Heart left ventricle (tissue), 16 donors: ENCODE measurements at places on chromosomes 16 and 17. TPM values are rescaled to one million over a fixed set of nuclear protein-coding genes. Genes with fewer than 3 reads are reported as not detected.

DNA sequence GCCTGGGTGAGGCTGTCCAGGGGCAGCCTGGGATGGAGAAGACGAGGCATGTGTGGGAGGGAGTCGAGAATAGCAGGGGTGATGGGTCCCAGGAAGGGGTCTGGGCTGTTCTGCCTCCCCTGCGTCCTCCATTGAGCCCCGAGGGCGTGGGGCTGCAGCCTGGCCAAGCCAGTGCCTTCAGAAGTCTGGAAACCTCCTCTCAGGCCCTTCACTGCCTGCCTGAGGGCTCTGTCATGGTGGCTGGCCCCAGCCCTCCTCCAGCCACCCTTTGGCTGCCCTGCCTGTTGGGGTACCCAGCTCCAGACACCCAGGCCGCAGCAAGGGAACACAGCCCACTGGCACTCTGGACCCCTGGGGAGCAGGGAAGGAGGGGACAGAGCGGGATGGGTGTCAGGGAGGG, 27.6 kb downstream of the ENGASE start:
- DNase-seq: no peak

DNA sequence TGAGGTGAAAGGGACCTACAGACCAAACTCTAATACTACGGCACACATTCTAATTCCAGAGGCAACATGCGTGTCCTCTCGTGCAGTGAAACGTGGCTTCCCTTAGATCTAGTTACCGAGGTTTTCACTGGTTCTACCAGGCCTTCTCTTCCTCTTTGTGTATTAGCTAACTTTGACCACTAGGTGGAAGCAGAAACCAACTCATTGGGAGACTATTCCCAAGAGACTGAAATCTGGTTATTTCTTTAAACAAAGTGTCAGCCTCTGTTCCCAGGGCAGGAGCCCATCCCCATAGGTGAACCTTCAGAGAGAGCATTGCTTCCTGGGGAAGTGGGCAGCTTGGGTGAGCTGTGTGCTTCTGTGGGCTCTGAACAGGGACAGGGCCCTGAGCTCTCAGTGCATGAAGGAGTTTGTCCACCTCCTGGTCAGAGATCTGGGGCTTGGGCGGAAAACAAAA, 19.7 kb upstream of the RCVRN start:
- no peak for DNase-seq

Gene LAT
- polyA plus RNA-seq: 2.9 TPM

DNA sequence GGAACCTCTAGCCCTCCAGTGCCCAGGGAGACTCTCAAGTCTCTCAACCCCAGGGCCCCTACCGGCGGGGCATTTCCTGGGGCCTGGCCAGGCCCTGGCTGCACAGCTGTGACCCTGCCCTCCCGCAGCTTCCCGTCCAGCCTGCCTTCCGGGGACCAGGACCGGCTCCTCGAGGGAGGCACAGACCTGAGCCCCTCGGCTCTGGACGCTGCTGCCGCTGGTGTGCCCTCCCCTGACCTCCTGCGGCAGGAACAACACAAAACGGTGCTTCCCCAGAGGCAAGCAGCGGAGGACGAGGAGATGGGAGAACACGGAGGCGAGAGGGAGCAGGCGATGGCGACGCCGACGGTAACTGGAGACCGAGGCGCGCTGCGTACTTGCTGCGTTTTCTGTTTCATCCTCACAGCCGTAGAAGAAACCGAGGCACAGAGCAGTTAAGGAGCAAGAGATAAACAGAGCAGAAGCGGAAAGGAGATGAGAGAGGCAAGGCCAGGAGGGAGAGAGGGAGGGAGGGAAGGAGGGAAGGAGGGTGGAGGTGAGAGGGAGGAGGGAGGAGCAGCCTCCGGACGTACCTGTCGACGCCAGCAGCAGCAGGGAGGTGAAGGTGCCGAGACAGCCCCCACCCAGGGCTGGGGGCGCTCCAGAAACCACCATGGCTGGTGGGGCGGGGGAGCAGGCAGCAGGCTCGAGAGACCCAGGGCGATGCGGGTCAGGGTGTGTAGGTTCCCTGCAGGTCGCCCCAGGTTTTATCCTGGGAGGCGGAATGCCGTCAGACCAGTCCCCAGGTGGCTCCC, at the start of gene PRSS22:
PRSS22 (minus strand) TSS at position 720 of the 794 bp plus-strand sequence; CDS start at position 654, 66 bp downstream.
- no peak for DNase-seq

DNA sequence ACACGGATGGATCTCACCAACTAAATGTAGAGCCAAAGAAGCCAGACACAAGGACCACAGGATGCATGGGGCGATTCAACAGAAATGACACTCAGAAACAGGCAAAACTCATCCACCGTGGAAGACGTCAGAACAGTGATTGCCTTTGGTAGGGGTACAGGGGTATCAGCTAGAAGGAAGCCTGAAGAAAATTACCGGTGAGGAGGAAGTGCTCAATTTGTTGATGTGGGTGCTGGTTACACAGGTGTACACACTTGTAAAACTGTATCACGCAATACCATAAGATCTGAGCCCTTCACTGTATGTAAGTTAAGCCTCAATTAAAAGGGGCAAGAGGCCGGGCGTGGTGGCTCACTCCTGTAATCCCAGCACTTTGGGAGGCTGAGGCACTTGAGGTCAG, 226.1 kb downstream of the C16orf78 start:
- DNase-seq: no peak

- DNase-seq: no peak
Measured at GRCh38 chr17:39139161-39139511, 12.3 kb downstream of the PLXDC1 start.

DNA sequence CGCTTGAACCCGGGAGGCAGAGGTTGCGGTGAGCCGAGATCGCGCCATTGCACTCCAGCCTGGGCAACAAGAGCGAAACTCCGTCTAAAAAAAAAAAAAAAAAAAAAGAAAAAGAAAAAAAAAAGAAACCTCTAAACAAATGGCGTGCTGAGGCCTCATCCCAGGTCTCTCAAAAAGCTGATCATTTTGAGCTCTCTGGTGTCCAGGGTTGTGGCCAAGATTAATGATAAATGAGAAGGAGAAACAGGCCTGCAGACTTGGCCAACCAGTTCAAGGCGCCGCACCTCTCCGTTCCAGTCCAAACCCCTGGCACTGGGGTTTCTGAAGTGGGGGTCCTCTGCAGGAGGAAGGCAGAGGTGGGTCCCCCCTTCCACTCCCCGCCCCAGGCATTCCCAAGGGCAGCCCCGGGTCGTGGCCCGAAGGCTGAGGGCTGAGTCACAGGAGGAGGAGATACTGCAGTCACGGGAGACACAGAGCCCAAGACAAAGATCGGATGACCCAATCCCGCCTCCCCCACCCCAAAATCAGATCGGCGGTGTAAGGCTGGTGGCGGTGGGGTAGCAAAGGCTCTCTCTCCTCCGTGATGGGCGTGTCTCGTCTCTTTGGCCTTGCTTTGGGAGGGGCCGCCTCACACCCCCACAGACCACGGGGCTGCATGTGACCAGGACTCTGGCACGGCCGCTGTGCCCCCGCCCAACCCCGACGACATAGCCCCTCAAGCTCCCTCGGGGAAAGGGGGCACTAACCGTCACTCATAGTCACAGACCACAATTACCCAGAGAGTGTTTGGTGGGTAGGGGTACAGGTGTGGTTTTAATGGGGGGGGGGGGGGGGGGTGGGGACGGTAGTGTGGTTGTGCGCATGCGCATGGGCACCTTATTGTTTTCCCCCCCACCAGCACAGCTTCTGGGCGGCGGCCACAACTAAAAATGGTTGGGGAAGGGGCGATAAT, 1.1 kb downstream of the VAT1 start:
- peak; percentile 74 for DNase-seq

DNA sequence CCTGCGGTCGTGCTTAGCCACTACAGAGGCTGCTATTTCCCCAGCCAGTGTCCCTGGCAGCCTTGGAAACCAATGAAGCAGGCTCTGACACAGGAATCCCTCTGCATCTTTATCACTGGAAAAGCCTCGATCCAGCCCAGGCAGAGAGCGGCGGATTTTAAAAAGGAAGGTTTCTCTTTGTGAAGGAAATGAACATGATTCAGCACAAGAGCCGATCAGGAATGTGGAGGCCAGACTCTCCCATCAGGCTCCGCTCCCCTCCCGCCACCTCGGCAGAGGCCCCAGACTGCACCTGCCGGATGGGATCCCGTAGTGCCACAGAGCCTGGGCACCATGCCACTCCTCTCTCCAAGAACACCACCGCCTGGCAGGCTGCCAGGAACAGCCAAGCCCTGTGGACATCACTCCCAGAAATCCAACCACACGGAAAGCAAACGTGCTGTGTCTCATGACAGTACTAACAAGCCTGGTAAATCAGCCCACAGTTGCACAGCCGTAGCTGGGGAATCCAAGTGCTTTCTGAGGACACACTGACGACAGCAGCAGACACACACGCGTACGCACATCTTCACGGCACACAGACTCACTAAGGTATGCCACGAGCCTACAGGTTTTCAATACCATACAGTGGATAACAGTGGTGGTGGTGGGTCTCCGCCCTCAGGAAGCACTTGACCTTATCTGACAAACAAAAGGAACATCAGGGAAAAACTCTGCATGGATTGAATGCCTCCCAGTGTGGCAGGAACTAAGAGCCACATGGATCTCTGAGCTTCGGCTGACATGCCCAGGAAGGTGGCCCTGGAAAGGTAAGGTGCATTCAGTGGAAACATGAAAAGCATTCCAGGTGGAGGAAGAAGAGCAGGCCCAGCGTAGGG, 5.4 kb downstream of the LRRC75A start:
- peak; percentile 78 for DNase-seq

GRCh38 chr16:64475627-64476351, 646.1 kb downstream of the CDH11 start:
- DNase-seq: peak; percentile 29

Gene GLP2R
- 0.19 TPM for polyA plus RNA-seq

GRCh38 chr16:2160915-2161551, 5.5 kb downstream of the TRAF7 start:
- peak; percentile 82 for DNase-seq

- no peak for DNase-seq
Measured at GRCh38 chr16:87930456-87930855, 5.9 kb downstream of the CA5A start.

Gene TNFRSF13B
- not detected for polyA plus RNA-seq

Gene SOX15
- 2.2 TPM for polyA plus RNA-seq

Gene IGSF6
- 0.71 TPM for polyA plus RNA-seq

Gene BICDL2
- 0.07 TPM for polyA plus RNA-seq

DNA sequence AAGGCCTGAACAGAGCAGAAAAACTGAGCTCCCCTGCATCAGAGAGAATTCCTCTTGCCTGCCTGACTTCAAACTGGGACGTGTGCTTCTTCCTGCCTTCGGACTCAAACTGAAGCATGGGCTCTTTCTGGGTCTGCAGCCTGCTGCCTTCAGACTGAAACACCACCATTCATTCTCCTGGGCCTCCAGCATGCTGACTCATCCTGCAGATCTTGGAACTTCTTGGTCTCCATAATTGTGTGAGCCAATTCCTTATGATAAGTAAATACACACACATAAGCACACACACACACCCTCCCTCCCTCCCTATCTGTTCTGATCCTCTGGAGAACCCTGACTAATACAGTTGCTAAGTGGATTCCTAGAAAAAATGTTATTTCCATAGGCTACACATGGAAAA, 874.3 kb upstream of the EEF2KMT start:
- no peak for DNase-seq

- DNase-seq: peak; percentile 38
Measured at GRCh38 chr16:74627506-74628220, 20.7 kb upstream of the GLG1 start.

DNA sequence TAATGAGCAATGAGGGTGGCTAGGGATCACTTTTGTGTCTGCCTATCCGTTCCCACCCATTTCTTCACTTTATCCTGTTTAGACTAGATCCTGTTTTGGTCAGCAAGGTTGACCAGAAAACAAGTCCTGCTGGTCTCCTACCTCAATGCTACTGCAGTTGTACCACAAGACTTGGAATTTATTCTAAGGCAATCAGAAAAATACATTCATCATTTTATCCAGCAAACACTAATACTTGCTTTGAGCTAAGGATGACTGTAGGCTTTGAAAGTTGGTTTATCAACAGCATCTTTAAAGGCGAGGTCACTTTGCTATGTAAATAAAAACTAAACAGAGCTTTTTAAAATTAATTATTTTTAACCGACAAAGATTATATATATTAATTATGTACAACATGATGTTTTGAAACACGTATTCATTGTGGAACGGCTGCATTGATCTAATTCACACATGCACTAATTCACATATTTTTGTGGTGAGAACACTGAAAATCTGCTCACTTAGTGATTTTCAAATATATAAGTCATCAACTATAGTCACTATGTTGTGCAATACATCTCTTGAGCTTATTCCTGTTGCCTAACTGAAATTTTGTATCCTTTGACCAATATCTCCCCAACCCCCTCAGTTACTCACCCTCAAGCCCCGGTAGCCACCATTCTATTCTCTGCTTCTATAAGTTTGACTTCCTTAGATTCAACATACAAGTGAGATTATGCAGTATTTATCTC, 125.9 kb upstream of the HS3ST3A1 start:
- DNase-seq: no peak

Gene CBX2
- 2.9 TPM for polyA plus RNA-seq

DNA sequence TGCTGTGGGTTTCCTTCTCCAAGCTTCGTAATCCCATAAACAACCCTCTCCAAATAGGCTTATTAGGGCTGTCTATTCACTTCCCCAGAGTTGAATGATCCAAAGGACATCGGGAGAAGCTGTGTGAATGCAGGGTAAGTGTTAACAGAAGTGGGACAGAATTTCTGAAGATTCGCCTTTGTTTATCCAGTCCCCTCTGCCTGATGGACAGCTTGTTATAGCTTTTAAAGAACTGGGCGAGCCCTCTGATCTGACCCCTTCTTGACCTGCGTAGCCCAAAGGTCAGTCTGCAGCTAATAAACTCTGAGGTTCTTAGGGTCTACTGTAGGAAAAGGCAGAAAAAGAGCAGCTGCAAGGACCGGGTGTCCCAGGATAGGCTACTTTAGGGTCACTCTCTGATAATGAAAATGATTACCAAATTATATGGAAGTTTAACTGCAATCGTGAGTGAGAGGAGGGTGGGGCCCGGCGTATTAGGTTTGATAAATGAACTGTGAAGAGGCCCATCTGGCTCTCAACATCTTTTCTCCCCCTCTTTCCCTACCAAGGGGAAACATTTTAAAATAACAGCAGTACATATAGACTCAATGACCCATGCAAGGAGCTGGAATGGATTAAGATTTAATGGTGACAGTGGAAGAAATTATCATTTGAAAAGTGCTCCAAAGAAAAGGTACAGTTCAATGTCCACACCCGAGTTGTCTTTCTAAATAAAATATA, 233.4 kb downstream of the FTO start:
- no peak for DNase-seq

GRCh38 chr17:2214047-2214928, 89.3 kb downstream of the SMG6 start:
- peak; percentile 79 for DNase-seq

GRCh38 chr16:70730031-70730430, 44.2 kb upstream of the MTSS2 start:
- no peak for DNase-seq

GRCh38 chr17:8740486-8740885, 4.2 kb downstream of the CCDC42 start:
- DNase-seq: no peak

Gene ANKRD40CL
- polyA plus RNA-seq: not detected

- DNase-seq: no peak
Measured at GRCh38 chr17:81593105-81593871, 41.1 kb upstream of the FAAP100 start.

Gene LDHD
- 49.0 TPM for polyA plus RNA-seq

GRCh38 chr16:49745311-49745747, 110.6 kb downstream of the ZNF423 start:
- no peak for DNase-seq

GRCh38 chr16:5979905-5980550, 882.4 kb upstream of the EEF2KMT start:
- DNase-seq: no peak

- DNase-seq: no peak
Measured at GRCh38 chr16:30157214-30157613, 26.2 kb upstream of the CORO1A start.

- no peak for DNase-seq
Measured at GRCh38 chr17:39738568-39738901, 797 bp downstream of the GRB7 start.

Gene CMTM2
- polyA plus RNA-seq: not detected
